Ascending aorta (tissue), 2 donors: ENCODE measurements at places on chromosomes 2 and 18. TPM values are rescaled to one million over a fixed set of nuclear protein-coding genes. Genes with fewer than 3 reads are reported as not detected.

DNA sequence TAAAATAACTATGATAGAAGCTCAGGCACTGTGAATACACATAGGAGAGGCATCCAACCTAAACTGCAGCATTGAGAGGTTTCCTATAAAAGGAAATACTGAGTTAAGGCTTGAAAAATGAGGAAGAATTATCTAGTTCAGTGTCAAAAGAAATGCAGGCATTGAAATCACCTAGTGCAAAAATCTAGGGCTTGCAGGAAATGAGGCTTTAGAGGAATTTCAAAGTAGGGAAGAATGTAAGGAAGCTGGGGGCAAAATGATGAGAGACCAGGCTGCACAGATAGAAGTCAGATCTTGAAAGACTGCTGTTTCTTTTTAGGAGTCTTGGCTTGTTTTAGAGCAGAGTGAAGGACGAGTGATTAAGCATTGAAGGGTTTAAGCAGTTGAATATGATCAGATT lies 28.1 kb upstream of the SCYGR2 start:
- no peak for DNase-seq

DNA sequence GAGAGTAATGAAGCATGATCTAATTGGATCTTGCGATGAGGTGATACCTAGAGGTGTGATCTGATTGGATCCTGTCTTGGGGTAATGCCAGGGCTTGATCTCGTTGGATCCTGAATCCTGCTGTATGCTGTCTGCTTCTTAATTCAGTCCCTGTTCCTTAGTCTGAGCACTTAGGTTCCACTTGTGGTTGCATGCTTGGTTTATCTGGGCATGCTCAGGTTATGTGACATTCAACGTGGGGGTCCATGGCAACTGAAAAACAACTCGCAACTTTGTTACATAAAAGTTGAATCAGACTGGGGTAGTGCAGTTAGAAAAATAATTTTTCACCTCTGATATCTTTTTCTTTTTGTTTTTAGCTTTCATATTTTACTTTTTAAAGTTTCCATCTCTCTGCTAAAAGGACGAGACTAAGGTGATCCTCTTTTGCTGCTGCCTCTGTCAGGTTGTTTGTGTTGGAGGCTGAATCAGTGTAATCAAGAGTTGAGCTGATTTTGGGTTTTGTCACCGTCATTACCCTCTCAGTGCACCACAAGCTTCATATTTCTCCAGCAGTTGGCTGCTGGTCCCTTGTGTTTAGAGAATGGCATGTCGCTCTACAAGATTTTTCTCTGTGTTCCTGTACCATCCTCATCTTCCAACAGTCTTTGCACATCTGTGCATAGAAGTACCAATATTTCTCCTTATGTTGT lies 67.9 kb downstream of the NCOA1 start:
- DNase-seq: no peak

GRCh38 chr2:190182071-190182524 lies 119.6 kb upstream of the MSTN start:
- DNase-seq: no peak

- DNase-seq: no peak
Observed at GRCh38 chr2:27270670-27271069, 4.6 kb upstream of the DNAJC5G start.

DNA sequence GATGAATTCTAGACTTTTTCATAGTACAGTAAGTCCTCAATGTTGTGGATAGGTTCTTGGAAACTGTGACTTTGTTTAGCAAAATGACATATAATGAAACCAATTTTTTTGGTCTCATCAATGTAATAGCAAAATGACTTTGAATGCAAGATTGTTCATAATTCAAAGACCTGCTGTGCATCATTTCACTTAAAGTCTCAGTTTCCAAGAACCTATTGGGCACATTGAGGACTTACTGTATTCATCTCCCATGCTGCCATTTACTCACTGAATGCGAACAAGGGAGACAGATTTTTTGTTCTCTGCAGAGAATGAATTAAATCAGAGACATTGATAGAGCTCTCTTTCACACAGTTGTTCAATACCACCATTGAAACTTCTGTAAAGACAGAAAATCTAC lies 153.6 kb downstream of the TRABD2A start:
- DNase-seq: no peak

GRCh38 chr2:230505162-230505561 lies 89.2 kb downstream of the SP100 start:
- DNase-seq: no peak

GRCh38 chr2:236768393-236769140 lies 198.9 kb downstream of the ACKR3 start:
- no peak for DNase-seq

DNA sequence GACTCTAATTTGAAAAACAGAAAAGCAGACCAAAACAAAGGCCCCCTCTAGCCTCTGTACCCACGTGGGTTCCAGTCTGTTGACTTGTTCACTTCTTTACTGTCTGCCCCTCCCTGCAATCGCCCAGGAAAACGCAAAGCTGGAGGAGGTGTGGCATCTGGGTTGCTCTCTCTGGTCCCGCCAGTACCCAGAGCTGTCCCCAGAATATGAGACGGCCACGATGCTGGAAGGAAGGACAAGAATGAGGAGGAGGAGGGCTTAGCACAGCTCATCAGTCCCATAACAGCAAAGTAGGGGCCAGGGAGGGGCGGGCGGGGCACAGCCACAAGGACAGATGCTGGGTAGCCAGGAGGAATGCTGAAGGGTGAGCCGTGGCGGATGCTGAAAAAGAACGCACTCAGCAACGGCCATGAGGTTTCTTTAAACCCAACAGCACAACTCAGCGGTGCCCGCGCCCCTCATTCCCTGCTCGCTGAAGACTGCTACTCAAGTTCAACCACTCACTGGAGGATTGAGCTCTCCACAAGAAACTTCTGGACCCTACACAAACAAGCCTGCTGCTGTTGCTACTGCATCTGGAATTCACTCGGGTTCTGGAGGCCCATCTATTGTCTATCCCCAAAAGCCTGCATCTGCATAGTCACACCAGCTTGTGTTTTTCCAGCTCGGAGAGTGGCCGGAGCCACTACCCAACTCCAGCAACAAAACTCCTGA lies 187.7 kb downstream of the HDAC4 start:
- DNase-seq: no peak

- no peak for DNase-seq
Observed at GRCh38 chr18:12048010-12048826, 45.4 kb upstream of the ANKRD62 start.

GRCh38 chr2:148508878-148509287 lies 135.7 kb upstream of the EPC2 start:
- DNase-seq: no peak

- no peak for DNase-seq
Observed at GRCh38 chr2:204583773-204584172, 38.5 kb downstream of the PARD3B start.

DNA sequence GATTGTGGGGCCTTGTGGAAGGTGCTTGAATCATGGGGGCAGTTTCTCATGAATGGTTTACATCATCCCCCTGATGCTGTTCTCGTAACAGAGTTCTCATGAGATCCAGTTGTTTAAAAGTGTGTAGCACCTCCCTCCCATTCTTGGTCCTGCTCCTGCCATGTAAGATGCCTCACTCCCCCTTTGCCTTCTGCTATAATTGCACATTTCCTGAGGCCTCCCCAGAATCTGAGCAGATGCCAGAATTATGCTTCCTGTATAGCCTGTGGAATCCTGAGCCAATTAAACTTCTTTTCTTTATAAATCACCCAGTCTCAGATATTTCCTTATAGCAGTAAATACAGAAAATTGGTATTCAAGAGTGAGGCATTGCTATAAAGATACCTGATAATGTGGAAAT lies 15.6 kb upstream of the WDR75 start:
- DNase-seq: no peak

DNA sequence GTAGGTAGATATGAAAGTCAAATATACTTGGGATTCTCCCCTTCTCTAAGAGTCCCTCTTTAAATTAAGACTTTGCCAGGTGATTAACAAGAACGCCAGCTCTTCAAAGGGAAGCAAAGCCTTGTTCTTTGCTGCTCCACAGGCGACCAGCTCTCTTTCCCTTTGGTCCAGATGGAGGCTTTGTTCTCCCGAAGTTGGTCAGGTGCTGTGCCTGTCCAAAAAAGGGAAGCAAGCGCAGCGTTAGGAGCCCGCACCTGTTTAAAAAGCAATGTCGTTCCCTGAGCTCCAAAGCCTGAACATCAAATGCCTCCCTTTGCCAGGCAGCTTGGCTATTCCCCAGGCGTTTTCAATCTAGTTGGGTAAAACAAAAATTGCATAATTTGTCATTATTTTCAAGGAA lies 1913.1 kb upstream of the PIK3C3 start:
- no peak for DNase-seq

The C2orf92 gene
- total RNA-seq: 4.6 TPM

The CD8B2 gene
- not detected for total RNA-seq

The D2HGDH gene
- 22.2 TPM for total RNA-seq

The LAMA1 gene
- total RNA-seq: not detected

The TSHZ1 gene
- 13.3 TPM for total RNA-seq

The TBR1 gene
- total RNA-seq: not detected

The KCNE4 gene
- 18.3 TPM for total RNA-seq

The CDH20 gene
- not detected for total RNA-seq

The AQP12A gene
- total RNA-seq: not detected

The MC2R gene
- not detected for total RNA-seq

The CHRNG gene
- not detected for total RNA-seq

The SLC8A1 gene
- total RNA-seq: 5.6 TPM

The VSNL1 gene
- not detected for total RNA-seq

The EFHD1 gene
- 142 TPM for total RNA-seq

The CYRIA gene
- 7.1 TPM for total RNA-seq

The IL36A gene
- not detected for total RNA-seq
